ENCODE measurements at places on chromosomes 6 and 20.

DNA sequence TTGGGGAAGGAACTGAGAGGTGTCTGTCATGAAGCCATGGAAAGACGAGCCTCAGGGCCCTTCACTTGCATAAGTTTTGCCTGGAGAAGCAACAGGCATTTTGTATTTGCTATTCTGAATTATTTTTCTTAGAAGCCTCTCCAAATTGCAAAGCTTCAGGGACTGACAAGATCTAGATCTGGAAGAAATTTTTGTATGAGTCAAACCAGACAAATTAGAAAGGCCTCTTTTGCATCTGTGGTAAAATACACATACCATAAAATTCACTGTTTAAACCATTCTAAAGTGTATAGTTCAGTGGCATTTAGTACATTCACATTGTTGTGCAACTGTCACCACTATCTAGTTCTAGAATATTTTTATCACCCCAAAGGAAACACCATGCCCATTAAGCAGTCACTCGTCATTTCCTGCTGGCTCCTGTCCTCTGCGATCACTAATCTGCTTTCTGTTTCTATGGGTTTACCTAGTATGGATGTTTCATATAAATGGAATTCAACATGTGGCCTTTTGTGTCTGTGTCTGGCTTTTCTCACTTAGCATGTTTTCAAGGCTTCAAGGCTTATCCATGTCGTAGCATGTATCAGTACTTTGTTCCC lies 269.1 kb downstream of the PHF3 start:
- DNase-seq = no peak

GRCh38 chr6:158703111-158703836 lies 53.4 kb downstream of the SYTL3 start:
- no peak for DNase-seq

GRCh38 chr20:46568570-46569129 lies 18.2 kb upstream of the OCSTAMP start:
- no peak for DNase-seq

DNA sequence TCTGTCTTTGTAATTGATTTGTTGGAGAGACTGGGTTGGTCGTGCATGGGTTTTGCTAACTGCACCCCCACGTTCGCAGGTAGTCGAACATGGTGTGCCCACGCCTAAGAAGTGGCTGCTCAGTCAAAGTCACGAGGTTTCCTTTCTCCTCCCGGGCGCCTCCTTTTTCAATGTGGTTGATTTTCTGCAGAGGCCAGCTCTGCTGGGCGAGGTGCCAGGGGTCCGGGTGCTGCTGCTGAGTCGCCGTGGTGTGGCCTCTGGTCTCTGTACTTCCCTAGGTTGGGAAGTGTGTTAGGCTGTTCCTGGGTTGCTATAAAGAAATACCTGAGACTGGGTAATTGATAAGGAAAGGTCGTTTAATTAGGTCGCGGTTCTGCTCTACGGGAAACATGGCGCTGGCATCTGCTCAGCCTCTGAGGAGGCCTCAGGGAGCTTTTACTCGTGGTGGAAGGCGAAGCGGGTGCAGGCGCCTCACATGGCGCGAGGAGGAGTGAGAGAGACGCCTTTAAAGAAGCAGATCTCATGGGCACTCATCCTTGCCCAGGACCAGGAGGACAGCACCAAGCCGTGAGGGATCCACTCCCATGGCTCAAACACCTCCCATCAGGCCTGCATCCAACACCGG lies 14.1 kb downstream of the OSBPL2 start:
- DNase-seq = no peak

DNA sequence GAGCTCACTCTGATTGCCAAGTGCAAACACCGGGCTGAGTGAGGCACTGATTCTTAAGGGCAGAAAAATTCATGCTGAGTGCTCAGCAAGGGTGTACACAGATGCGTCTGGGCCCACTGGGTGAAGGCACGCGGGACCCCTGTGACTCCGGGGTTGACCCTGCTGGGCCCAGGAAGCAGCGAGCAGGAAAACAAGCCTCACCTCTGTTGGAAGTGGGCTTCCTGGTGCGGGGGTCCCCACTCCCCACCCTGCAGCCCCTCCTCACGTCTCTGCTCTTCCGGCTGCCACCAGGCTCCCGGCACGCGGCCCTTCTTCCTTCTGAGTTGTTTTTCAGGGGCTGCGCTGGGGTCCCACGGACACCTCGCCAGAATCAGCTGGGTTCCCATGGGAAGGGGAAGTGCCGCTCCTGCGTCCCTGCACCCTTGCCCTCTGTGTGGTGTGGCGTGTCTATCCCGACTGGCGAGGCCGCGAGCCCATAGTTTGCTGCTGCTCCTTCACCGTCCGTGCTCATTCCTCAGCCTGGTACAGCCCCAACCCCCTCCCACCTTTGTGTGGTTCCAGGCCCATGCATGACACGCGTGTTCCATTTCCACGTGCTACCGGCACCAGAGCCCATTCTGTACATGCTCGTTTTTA lies 80.6 kb upstream of the BHLHE23 start:
- DNase-seq = no peak

- no peak for DNase-seq
These were observed 36.8 kb downstream of the NCR2 start for GRCh38 chr6:41371992-41372831.

GRCh38 chr6:24683297-24684296 lies 16.7 kb downstream of the ACOT13 start:
- no peak for DNase-seq

DNA sequence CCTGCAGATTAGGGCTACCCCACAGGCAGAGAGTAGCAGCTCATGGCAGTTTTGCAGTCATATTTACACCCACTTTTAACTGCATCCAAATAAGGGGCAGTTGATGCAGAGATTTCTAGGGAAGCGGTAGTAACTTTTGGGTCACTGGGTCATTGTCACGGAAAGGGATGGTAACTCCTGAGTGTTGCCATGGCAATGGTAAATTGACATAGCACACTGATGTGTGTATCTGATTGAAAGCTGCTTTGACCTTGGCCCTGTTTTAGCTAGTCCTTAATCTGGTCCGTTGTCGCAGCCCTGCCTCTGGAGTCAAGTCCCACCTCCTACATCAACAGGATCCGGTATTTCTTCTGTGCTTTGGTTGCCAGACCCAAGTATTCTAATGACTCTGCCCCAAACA lies 199.1 kb upstream of the TCF21 start:
- DNase-seq = no peak

DNA sequence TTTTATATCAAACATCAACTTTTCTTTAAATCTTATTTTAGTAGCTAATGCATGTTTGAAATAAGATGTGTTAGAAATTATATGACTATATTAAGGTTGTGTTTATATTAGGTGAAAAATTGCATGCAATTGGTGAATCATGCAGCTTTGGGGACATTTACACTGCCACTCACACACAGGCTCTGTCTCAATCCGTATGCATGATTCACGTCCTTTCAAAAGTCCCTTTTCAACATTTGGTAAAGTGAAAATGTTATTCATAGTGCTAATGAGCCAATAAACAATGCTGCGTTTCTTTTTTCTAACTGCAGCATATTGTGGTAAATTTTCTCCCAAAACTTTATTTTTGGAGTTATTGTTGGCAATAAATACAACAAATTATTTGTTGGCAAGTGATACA lies 198.0 kb downstream of the FUT9 start:
- no peak for DNase-seq

GRCh38 chr6:37741757-37742400 lies 44.2 kb upstream of the MDGA1 start:
- no peak for DNase-seq

DNA sequence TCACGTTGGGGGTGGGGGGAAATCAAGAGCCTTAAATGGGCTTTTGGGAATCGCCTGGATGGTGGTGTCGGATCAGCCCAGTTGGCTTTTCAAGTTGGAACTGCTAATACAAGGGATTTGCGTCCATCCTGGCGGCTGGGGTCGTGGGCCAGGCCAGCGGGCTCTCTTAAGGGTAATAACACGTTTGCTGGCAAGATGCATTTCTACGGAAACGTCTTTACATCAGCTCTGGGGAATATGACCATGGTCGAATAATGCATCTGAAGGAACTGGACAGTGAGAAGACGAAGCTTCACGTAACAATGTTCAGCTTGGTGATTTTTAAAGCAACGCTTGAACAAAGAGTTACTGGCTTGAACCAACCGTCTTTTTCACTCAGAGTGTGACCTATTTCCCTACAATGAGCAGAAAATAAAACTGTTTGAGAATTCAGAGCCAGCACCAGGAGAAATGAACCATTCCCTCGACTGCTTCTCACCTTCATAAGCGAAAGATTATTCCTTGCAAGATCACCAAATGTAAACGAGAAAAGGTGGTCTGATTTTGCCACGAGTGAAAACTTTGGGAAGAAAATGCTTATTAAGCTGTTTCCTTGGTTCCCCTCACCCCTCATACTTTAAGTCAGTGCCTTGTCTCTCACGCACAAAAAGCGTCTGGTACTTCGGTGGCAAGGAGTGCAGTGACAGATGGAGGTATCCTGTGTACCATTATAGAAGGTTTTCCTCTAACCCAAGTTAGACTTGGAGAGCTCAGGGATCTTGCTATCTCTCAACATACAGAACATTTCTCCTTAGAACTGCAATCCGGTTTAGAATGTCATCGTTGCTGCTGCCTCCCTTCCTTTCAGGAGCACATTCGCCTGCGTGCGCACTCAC lies 1.4 kb upstream of the MARCKS start:
- DNase-seq = no peak

- no peak for DNase-seq
These were observed 7.8 kb downstream of the ADA start for GRCh38 chr20:44643596-44644229.

DNA sequence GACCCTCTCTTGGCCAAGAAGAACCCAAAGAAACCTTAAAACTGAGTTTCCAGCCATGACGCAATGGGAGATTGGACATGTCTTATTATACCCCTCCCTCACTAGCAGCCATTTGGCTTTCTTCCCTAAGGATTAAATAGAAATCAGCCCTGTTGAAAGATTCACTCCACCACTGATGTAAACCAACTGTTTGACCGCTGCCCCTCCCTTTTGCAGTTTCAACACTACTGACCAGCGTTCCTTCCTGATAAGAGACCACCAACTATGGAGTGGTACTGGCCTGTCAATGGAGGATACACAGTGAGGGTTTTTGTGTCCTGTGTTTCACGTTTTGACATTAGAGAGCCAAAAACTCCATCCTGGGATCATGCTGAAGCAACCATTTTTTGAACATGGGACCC lies 53.2 kb upstream of the CD2AP start:
- DNase-seq = no peak

DNA sequence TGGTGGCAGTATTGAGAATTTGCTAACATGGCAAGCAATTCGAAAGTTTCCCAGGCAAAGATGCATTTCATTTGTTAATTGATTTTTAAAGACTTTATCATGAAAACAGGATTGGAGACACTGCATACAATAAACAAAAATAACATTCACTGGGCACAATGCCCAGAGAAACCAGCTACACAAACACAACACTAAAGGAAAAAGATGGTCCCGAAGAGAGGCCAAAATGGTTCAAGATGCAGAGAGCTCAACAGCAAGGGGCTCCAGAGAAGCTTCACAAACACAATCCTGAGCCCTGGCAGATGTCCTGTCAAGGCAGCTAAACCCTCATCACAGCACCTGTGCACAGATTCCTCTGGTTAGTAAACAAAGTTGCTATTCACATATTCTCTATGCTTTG lies 79.3 kb downstream of the INSM1 start:
- no peak for DNase-seq

GRCh38 chr6:44258325-44258863 lies 1.1 kb upstream of the SLC35B2 start:
- no peak for DNase-seq

DNA sequence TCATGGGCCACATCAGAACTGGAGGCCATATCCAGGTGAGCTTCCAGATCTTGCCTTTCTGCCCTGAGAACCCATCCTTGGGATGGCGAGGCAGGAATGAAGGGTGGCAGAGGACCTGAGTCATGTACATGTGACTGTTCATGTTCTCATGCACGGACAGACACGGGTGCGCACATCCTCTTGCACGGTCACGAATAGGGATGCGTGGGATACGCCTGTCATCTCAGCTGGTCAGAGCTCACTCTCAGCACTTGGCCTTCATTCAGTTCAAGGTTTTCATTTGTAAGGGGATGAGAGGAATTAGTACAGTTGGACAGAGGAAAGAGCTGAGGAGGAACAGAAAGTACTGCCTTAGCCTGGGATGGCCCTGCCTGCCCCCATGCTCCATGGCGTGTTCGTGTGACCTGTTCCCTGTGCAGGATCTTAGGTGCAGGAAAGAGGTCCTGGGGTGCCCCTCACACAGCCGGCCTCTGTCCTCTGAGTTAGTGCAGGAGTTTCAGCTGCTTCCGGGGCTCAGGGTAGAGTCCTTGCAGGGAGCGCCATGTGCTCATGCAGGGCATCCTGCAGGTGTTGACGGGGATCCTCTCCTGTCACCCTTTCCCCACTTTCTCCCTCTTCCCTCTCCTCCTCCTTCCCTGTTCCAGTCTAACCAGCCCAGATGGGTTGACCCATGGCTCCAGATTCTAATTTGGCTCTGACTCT lies 173.4 kb downstream of the DTNBP1 start:
- no peak for DNase-seq

DNA sequence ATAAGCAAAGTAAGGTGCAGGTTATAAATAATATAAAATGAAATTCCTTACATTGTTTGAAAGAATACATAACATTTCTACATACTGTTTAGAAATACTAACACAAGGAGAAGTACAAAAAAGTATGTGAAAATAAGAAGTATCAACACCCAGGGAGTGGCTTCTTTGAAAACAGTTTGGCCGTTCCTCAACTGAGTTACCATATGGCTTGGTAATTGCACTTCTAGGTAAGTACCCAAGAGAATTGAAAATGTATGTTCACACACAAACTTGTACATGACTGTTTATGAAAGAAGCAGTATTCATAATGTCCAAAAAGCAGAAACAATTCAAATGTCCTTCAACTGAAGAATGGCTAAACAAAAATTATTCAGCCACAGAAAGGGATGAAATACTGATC lies 30.7 kb downstream of the PAK5 start:
- DNase-seq = no peak

GRCh38 chr6:147173140-147173539 lies 31.1 kb upstream of the STXBP5 start:
- no peak for DNase-seq

DNA sequence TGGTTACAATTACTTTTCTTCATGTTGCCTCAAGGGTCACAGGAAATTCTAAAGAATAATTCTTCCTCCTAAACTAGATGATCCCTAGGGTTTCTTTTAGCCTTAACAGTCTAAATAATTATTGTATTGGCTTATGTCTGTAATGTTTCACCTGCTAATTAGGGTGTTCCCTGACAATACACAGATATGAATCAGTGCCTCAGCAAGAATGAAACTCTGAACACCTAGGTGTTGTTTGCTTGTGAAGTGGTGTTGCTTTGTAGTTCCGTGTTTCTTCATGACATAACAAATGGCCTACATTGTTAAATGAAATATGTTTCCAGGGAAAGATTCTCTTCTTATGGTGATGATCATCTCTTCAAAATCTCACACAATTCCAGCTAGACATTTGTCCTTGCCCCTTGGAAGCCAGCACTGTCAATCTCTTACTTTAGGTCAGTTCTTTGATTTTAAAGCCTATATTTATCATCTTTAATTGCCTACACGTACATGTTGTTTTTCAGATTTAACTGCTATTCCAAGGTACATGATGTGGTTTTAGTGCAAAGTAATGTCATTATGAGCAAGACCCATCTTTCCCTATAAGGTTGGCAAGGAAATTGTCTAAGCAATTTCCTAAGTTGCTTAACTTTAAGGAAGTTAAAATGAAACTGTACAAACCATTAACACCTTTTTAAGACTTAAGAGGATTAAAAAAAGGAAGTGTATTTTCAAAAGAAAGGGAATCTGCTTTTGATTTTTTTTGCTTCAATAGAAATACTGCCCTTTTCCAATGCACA lies 111.9 kb downstream of the TBC1D7 start:
- DNase-seq = no peak
